ENCODE measurements at places on chromosomes 1 and 21.

DNA sequence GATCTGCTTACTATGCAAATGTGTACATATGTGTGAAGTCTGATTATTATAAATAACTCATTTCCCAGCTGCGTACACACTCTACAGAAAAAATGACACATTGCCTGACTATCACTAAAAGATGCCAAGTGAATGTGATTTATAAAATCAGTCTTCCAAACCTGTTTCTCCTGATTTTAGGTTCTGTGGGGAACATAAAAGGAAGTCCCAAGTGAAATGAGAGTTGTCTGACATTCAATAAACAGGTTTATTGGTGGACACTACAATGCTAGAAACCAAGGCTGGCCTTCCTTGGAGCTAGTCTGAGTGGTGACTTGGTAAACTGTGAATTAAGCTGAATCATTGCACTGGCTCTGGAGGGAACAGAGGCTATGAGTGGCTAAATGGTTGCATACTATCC is 287.9 kb upstream of the ESRRG start:
- no peak for DNase-seq

- DNase-seq, result no peak
These were observed 4.7 kb upstream of the PSMB2 start for GRCh38 chr1:35646043-35646442.

- no peak for DNase-seq
These were observed 28.8 kb downstream of the TAF5L start for GRCh38 chr1:229596925-229597699.

DNA sequence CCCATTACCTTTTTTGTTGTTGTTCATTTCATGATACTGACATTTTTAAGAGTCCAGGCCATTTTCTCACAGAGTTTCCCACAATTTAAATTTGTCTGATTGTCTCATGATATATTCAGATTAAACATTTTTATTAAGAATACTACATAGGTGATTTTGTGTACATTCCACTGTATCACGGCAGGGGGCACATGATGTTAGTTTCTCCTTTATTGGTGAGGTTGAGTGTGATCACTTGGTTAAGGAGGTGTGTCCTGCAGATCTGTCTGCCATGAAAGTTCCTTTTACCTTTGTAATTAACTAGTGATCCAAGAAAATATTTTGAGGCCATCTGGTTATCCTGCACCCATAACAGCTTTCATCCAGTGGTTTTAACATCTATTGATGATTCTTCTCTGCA is 11.8 kb downstream of the RTCA start:
- DNase-seq, result no peak

DNA sequence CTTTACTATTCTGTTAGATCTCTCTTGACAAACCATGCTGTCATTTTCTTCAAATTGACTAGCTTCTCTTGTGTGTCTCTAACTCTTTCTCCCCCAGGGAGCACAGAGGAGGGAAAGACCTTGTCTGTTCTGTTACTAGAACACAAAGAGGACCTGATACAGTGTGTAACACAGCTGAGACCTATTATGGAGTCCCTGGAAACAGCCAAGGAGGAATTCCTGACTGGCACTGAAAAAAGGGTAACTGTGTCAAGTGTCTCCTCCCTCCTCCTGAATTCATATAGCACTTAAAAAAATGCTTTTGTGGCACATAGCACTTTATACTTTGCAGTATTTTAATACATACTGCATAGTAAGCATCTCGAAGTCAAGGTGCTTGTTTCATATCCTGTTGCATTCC is 50.6 kb downstream of the ZBTB40 start:
- no peak for DNase-seq

DNA sequence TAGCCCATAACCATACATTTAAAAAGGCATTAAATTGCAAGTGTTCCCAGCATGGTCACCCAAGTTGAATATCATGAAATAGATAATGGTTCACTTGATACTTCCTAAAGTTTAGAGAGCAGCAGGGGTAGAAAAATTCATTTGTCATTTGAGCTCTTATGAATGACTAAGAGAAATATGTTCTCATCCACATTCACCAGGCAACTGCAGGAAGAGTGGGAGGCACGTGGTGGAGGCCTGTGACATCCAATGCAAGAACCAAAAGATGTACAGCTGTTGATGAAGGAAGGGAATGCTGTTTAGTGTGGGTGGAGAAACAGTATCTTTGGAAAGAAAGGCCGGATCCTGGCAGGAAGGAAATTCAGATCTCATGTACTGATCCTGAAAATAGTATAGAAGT is 473.1 kb downstream of the ADGRL2 start:
- DNase-seq, result no peak

DNA sequence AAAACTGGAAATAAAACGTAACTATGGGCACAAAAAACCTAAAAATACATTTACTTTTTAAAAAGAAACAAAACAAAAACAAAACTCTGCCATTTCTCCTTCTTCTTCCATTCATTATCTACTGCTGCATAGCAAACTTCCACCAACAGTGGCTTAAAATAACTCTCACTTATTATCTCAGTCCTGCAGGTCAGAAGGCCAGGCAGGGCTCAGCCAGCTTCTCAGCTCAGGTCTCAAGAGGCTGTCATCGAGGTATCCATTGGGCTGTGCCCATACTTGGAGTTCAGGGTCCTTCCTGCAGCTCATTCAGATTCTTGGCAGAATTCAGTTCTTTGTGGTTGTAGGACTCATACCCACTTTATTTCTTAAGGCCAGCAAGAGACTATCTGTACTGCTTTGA is 352.7 kb upstream of the PLD5 start:
- DNase-seq, result no peak

- DNase-seq, result no peak
These were observed 719.8 kb upstream of the ADGRL4 start for GRCh38 chr1:79726321-79726720.

GRCh38 chr1:209911746-209912145 is 26.3 kb upstream of the SYT14 start:
- no peak for DNase-seq

- DNase-seq, result no peak
These were observed 32.9 kb downstream of the KCNN3 start for GRCh38 chr1:154837034-154837671.

GRCh38 chr1:207828046-207828445 is 76.2 kb downstream of the CD46 start:
- DNase-seq, result no peak

DNA sequence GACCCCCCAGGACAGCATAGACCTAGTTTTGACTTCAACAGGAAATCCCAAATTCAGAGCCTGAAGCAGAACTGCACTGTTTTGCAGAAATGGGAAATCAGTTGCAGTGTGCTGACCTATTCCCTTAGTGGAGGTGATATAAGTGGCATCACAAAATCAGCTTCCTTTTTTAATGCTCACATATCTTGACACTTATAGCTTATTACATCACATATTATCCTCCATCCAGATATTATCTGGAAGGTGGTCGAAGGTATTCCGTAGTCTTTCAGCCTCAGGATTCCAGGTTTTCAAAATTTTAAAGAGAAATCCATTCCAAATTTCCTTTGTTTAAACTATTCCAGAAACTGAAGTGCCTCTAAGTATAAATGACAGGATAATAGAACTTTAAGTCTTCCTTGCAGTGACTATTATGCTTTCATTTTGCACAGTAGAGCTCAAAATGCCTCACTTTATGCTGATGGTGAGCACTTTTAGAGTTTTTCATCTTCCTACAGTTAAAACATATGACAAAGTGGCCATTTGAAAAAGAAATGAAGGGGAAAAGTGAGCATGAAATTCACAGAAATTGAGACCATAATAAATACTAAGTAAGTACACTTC is 106.4 kb upstream of the DPYD start:
- no peak for DNase-seq

- DNase-seq, result no peak
These were observed 1264.3 kb upstream of the ADGRL2 start for GRCh38 chr1:80536461-80536860.

GRCh38 chr1:209527993-209528717 is 55.4 kb upstream of the CAMK1G start:
- no peak for DNase-seq

DNA sequence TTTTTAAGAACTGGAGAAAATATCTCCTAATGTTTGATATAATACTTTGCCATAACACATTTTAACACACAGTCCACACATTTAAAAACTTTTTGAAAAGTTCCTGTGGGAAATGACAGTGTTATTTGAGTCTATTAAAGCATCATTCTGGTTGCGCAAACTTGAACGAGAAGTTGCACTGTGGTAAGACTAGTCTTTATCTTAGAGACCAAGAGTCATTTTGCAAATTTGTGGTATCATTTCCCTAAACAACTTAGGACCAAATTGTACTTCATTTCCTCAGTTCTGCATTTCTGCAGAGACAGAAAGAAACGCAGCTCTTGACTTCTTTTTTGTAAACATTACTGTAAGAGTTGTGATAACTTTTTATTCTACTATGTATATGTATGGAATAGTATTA is at the start of gene RGS18:
TSS of gene RGS18 (plus strand) at position 282 of the 400 bp plus-strand sequence. CDS start 176 bp downstream, outside the sequence.
- DNase-seq, result no peak

- DNase-seq, result no peak
These were observed 116.3 kb upstream of the HP1BP3 start for GRCh38 chr1:20903437-20903836.

GRCh38 chr1:155479205-155479604 is 83.4 kb downstream of the ASH1L start:
- DNase-seq, result no peak

- no peak for DNase-seq
These were observed 284.7 kb upstream of the BRINP3 start for GRCh38 chr1:190762325-190762724.

- no peak for DNase-seq
These were observed 203.0 kb downstream of the RWDD3 start for GRCh38 chr1:95437011-95437410.

GRCh38 chr1:207890136-207890738 is 20.7 kb downstream of the CD34 start:
- no peak for DNase-seq

DNA sequence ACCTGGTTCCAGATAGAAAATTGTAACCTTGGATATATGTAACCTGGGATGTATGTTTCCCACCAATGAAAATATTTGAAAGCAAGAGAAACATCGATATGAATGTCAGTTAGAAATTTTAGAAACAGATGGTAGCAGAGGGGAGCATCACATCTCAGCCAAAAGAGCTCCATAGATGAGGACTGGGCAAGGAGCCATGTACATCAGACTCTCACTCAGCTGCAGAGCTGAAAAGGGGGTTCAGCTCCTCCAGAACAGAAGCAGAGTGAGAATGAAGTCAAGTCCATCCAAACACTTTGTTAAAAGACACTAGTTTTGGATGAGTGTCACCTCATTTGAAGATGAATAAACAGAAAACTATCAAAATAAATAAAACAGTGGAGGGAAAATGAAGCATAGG is 202.4 kb downstream of the HMCN1 start:
- no peak for DNase-seq

DNA sequence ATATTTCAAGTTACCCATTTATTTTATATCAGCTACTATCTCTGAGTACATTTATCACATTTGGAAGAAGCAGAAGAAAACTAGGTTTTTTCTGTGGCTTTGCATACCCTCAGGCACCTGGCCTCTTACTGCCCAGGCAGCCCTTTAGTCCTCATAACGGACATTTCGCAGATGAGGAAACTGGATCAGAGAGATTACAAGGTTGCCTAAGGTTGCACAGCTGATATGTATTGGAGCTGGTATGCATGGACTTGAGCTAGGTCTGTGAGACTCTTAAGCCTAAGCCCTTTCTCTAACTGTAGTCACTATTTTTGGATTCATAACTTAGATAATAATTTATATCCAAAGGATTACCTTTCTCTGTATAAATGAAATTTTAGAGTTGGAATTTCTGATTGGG is 4.0 kb downstream of the CNIH3 start:
- no peak for DNase-seq
